Activated naive CD8-positive, alpha-beta T cell treated with anti-CD3 and anti-CD28 coated beads, Interleukin-2, amount 50 U/mL, for 24 hours (primary cell): ENCODE measurements at places on chromosomes 2 and 18.

DNA sequence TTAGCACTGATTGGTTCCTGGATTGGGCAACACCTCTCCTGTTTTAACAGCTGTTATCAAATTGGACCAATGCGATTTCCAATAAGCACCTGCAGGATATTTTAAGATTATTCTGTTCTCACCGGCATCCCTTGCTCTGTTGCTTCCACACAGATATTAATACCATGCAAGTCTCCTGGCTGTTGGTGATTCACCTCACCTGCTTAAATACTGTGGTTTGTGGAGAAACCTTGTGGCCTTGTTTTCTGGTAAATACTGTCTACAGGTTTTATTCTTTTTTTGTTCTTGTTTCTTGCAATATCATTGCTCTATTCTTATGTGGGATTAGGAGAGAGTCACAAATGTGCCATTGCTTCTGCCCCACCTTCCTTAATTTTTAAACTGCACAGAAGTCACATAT, 448.1 kb upstream of the NXPH2 start:
- no peak for DNase-seq

DNA sequence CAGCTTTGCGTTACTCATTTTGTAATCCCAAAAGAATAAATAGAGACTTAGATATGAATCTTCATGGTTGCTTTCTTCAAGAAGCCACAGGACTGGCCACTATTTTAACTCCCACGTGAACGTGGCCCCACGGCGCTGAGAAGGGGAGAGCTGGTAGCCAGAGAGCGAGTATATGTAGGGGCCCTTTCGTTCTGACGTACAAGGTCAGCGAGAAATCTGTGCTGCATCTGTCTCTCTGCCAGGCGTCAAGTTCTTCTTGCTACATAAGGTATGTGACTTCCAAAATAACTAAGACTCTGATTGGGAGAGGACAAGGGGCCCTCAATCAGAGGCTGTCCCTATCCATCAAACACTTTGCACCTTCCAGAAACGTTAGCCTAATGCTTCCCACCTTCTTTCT, 149.2 kb downstream of the PLEKHA3 start:
- DNase-seq, result no peak

DNA sequence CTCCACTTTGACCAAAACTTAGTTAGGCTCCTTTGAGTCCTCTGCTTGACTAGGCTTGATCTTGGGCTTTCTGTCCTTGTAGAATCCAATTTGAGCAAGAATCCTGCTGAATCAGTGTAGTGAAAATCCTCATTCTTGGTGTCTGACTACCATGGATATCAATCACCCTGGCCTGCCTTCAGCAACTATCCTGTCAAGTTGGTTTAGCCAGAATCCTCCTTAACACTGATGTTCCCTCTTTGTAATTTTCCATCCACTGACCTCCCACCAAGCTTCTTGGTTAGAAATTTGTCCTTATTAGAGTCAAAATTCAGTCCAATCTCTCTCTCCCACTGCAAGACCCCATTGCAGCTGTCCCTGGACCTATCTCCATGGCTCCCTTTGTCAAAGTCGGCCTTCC, 494 bp upstream of the RBM45 start:
- DNase-seq, result no peak

- DNase-seq, result no peak
Measured at GRCh38 chr18:2618009-2618408, 37.5 kb upstream of the SMCHD1 start.

DNA sequence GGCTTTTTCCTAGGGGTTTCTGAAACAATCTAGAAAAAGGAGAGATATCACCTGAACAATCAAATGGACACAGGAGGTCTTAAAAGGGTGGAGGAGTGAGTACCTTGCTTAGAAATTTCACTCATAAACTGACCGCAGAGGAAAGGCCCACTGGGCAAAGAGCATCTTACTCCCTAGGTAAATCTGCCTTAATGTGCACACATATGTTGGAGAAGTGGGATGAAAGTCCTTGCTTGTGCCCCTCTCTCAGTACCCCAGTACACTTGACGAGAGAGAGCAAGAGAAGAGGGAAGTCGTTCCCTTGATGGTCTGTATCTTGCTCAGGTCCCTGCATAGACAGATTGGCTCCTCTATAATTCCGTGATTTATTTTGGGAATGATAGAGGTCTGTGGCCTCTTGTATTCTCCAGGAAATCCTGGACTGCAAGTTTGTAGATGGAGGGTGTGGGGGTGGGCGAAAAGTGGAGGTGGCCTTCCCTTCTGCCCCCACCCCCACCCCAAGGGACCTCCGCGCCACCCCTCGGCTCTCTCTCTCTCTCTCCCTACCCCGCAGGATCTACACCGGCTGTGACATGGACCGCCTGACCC, 6.8 kb downstream of the TBR1 start:
- DNase-seq, result no peak

- DNase-seq, result no peak
Measured at GRCh38 chr2:42812899-42813479, 20.6 kb upstream of the HAAO start.

DNA sequence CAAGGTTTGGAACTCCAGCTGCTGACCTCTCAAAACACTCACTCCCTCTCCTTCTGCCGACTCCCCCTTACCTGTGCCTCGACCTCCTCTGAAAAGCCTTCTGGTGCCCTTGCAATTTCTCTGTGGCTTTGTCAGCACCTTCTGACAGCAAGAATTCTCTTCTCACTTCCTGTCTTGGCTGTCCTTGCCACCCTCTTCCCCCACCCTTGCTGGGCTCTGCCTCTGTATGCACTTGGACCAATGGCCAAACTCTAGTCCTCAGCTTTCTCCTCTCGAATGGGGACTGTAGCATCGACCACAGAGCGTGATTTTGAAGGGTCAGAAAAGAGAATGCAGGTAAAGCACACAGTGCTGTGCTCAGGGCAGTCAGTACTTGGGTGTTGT, 99.0 kb downstream of the HS1BP3 start:
- DNase-seq, result no peak

- no peak for DNase-seq
Measured at GRCh38 chr2:61770746-61771145, 83.1 kb downstream of the FAM161A start.

DNA sequence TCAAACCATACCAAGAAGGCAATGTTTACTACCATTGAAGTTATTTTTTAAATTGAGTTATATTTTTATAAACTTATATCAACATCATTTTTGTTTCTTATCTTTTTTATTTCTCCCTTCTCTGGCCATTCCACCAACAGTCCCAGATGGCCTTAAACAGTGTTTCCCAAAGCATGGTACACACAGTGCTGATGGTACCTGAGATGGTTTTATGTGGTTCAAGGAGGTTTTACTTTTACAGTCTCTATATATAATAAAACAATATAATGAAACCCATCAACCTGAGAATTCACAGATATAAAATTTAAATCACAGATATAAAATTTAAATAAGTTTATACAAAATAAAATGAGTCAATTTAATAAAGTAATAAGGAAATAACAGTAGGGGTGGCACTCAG, 65.1 kb upstream of the MSTN start:
- no peak for DNase-seq
